ENCODE measurements at places on chromosomes 12 and 14.

DNA sequence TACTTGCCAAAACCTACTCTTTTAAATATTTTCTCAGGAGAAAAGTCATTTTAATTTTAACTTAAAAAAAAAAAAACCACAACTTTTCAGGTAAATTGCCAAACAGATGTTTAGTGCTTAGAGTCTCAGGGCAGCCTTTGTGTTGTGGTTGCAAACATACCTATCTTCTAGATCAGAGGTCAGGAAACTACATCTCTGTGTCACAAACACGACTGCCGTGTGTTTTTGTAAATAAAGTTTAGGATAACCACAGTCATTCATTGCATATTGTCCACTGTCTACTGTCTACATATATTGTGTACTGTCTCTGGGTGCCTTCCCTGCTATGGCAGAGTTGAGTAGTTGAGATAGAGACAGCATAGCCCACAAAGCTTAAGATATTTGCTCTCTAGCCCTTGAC lies 48.9 kb downstream of the DYRK2 start:
- DNase-seq = no peak

- no peak for DNase-seq
These were observed 60.7 kb downstream of the PTPN11 start for GRCh38 chr12:112479413-112479812.

- no peak for DNase-seq
These were observed 318.6 kb upstream of the FAR2 start for GRCh38 chr12:28830491-28830890.

DNA sequence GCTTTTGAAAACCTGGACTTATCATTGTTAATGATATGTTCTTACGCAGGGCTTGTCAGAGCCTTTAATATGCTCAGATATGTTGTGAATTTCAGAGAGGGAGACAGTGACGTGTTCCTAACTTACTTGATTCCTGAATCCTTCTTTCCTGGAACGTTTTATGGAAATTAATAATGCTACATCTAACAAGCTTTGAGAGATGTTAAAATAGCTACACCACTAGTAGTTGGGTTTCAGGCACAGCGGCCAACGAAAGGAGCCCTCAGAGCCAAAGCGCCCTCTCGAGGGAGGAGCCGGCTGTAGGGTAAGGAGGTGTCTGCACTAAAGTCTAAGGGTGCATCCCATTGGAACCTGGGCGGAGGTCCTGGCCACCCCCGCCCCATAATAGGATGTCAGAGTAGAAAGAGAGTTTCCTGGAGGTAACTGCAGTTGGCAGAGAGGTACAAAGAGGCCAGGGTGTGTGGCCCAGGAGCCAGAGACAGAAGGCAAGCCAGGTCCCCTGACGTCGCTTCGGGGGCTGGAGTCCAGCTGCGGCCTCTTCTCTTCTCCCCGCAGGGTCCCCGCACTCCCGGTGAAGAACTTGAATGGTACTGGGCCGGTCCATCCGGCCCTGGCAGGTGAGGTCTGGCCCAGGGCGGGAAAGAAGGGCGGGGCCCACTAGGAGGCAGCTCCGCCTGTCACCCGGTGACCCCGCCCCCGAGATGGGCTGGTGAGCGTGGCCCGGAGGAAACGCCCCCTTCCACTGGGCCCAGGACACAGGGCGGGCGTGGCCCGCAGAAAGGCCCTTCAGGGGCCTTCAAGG lies 36.3 kb downstream of the DTX1 start:
- DNase-seq = no peak

GRCh38 chr12:21337453-21337852 lies 2.7 kb upstream of the SLCO1A2 start:
- no peak for DNase-seq

GRCh38 chr14:79475887-79476532 lies 735.3 kb downstream of the DIO2 start:
- DNase-seq = no peak

DNA sequence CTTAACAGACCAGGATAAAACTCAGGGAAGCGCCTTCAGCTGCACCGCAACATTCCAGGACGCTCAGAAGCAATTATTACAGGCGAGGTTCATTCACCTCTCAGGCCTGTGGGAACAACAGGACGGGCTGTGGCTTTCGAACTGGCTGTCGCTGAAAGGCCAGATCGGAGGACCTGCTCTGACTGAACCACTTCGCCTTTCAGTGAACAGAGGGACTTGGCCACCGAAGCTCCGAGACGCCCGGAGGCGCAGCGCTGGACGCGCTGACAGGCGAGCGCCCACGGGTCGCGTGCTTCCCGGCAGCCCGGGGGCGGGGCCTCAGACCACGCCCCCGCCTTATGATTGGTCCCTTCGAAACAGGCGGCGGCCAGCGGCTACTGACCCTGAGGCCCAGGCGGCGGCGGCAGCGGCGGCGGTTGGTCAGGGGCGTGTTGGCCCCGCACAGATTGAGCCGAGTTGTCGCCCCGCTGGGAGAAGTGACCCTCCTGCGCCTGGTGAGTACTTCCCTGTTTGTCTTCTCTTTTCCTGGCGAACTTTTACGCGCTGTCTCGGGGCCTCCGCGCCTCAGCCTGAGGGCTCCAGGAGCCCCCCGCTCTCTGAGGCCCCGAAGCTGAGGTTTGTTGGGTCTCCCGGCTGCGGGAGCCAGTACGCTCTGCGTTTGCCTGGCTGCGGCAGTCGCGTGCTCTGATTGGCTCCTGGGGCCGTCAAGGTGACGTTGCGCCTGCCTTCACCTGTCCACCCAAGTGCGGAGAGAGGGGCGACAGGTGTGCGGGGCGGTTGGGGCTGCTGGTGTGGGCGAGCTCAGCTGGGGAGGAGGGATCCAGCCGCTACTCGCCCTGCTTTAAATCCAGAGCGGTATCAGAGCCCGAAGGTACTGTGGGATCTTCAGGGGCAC lies at the start of gene GAS2L3:
Gene GAS2L3, plus strand, starts transcription at position 393 of the 895 bp plus-strand sequence. CDS start 21,221 bp downstream, outside the sequence.
- DNase-seq = peak; percentile 76

- DNase-seq = no peak
These were observed 33.5 kb upstream of the CHST11 start for GRCh38 chr12:104423273-104423672.

DNA sequence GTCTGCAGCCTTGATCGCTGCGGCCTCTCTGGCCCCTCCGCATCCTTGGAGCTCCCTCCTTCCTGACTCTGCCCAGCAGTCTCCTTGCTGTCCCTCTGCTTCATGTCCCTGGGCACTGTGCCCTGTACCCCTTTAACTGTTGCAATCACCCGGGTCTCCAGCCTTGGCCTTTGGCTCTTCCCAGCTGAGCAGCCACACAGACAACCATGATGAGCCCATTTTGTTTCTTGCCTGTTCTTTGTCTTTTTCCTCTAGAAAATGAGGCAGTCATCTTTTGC lies 40.6 kb upstream of the MEG3 start:
- DNase-seq = no peak

- no peak for DNase-seq
These were observed 136.6 kb downstream of the OTOGL start for GRCh38 chr12:80235944-80236343.

DNA sequence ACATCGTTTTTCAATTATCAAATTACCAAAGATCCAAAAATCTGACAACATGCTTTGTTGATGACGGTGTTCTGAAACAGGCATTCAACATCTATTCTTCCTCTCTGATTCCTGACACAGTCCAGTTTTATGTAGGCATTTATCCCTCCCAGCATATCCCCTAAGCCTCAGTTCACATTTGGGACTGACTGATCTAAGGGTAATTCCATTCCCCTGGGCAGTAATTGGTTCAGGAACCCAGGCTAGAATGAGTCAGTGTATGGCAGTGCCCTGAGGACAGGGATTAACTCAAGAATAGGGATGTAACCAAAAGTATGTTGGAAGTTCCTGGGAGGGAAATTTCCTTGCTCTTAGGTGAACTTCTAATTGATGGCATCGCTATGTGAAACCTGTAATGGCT lies 10.3 kb upstream of the PCNX1 start:
- DNase-seq = no peak

- DNase-seq = no peak
These were observed 138.8 kb upstream of the RASSF8 start for GRCh38 chr12:25819691-25820090.

- no peak for DNase-seq
These were observed 11.1 kb downstream of the RASSF3 start for GRCh38 chr12:64621257-64621942.

GRCh38 chr14:45123271-45123670 lies 11.0 kb downstream of the FKBP3 start:
- no peak for DNase-seq

- no peak for DNase-seq
These were observed 3.5 kb upstream of the KLC1 start for GRCh38 chr14:103625356-103626095.

- no peak for DNase-seq
These were observed 8.9 kb downstream of the CLEC12A start for GRCh38 chr12:9980126-9980525.

GRCh38 chr14:35578639-35579038 lies 44.7 kb downstream of the INSM2 start:
- DNase-seq = no peak

DNA sequence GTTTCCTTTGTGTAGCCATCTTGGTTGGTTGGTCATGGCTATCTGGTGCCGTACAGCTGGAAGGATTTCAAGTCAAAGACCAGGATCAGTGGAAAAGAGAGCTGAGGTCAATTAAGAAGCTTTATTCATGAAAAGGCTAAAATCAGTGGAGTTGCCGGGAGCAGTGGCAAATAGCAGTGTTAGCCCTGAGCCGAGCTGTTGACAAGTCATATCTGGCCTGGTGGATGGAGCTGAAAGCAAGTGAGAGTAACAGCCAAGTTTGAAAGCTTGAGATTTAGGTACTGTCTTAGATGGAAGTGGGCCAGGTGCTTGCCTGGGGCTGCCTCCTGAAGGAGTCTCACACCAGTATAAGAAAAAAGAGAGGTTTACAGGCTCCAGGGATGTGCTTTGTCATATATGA lies 9.0 kb downstream of the BATF start:
- DNase-seq = no peak

DNA sequence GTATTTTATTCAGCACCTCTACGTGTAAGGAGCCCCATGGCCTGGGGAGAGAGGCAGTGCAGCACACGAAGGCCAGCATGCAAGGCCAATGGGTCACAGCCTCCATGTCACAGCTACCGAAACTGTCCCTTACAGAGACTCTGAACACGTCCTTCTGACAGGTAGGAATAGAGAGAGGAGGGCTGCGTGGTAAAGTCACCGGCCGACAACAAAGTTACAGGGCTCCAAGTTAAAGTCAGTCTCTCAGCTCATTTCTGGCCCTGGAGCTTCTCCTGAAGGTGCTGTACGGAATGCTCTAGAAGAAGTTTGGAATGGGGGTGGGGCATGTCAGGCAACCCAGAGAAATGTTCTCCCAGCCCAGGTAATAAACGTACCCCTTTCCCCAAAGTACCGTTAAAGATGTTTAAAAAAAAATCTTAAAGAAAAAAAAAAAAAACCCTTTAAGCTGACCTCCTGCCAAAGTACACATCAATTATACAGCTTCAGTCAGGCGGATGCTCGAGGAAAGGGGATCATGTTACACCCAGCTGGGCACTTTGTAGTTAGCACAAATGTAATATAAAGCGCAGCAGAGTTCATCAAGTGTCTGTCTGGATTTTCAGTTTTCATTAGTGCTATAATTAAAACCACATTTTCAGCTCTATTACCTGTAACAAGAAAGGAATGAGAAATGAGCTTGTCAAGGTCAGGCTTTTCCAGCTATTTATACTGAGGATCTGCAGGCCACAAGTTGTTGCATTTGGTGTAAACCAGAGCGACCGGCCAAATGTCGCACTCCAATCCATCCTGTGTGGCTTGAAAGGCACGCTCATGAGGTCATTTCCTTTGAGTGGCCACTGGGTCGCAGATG lies 53.3 kb upstream of the CDKN3 start:
- peak; percentile 97 for DNase-seq

- DNase-seq = no peak
These were observed 1.7 kb downstream of the ARHGAP9 start for GRCh38 chr12:57477710-57478681.

GRCh38 chr14:99435327-99435726 lies 45.3 kb downstream of the SETD3 start:
- DNase-seq = peak; percentile 18

- DNase-seq = peak; percentile 60
These were observed 506 bp upstream of the NAP1L1 start for GRCh38 chr12:76084863-76085519.

GRCh38 chr12:104600790-104601739 lies 144.3 kb downstream of the CHST11 start:
- DNase-seq = no peak

DNA sequence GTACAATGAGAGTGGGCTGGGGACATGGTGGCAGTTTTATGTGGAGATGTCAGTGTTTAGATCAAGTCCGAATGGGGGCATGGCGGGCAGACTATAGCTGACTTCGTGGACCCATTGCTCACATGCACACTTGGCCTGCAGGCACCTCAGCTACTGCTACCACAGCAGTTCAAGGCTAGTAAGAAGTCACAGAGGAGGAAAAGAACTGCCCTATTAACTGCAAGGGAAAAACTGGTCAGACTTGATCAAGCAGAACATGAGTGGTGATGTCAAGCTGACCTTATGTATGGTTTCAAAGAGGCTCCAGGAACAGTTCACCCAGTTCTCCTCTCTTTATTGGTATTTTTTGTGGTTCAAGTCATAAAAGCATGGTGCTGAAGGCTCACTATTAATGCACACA lies 30.2 kb upstream of the FRS2 start:
- no peak for DNase-seq

DNA sequence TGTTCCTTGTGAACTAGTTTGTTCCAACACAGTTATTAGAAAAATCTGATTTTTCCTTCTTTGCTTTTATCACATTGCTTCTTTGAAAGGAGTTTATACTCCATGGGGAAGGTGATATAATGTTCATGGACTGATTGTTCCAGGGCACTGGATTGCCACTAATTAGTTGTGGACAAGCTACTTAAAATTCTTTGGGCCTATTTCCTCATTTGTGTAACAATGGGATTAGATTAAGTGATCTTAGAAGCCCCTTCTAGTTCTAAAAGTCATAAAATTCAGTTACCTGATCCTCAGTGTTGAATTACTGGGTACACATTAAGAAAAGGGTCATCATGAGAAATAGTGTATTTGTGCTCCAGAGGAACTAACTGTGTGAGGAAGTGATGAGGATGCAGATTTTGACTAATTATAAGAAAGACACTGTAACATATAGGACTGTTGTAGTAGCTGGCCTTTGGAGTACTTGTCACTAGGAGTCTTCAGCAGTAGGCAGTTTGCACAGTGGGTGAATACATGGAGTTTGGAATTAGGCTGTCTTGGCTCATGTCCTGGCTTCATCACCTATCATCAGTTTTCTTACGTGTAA lies 82.2 kb downstream of the MIA2 start:
- peak; percentile 50 for DNase-seq

DNA sequence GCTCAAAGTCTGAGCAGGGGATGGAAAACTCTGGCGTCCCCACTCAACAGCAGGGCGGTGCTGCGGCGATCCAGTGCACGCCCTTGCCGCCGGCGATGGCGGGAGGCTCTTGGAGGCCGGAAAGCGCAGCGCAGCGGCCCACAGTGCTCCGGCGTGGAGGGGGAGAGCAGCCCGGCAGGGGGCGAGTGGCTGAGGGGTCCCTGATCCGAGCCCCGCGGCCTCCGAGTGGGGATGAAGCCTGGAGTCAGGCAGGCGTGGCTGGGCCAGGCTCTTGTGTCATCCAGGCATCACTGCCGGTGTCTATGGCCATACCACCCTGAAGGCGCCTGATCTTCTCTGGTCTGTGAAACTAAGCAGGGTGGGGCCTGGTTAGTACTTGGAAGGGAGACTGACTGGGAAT lies 183.1 kb downstream of the ALG10 start:
- DNase-seq = no peak

Measured in NCI-H2029 treated with DMSO at 0.1 percent for 48 hours (cell line).